ENCODE measurements at places on chromosomes 5 and 9.

- DNase-seq, result no peak
These were observed 1.9 kb downstream of the CEL start for GRCh38 chr9:133063500-133064231.

- DNase-seq, result no peak
These were observed 244.0 kb downstream of the EPB41L4A start for GRCh38 chr5:112174959-112175594.

GRCh38 chr5:55625589-55625909 is 86.6 kb downstream of the SLC38A9 start:
- DNase-seq, result no peak

DNA sequence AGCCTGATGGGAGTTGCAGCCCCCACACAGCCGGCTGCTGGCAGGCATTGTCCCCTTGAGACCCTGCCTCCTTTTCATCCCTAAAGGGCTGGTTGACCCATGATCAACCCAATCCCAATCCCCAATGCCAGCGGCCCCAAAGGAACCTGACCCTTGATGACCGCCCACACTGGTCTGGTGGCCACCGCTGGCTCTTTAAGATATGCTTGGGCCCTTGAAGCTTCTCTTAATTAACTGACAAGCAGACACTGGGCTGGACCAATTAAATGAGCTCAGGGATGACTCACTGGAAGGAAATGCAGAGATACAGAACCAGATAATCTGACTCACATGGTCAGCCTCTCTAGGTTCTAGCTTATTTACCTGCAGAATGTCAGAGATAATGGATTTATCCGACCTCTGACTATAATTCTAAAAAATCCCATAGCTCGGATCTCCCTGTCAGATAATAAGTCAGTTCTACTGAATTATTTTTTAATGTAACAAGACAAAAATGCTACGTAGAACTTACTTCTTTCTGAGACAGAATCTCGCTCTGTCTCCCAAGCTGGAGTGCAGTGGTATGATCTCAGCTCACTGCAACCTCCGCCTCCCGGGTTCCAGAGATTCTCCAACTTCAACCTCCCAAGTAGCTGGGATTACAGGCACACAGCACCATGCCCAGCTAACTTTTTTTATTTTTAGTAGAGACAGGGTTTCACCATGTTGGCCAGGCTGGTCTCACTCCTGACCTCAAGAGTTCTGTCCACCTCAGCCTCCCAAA is 11.1 kb upstream of the MLANA start:
- DNase-seq, result no peak
